GM19239 (cell line): ENCODE measurements at places on chromosomes 13 and 19.

GRCh38 chr19:56595548-56595899 is 422 bp downstream of the ZNF71 start:
- no peak for DNase-seq

- DNase-seq: no peak
Observed at GRCh38 chr13:28426381-28426780, 68.5 kb downstream of the FLT1 start.

DNA sequence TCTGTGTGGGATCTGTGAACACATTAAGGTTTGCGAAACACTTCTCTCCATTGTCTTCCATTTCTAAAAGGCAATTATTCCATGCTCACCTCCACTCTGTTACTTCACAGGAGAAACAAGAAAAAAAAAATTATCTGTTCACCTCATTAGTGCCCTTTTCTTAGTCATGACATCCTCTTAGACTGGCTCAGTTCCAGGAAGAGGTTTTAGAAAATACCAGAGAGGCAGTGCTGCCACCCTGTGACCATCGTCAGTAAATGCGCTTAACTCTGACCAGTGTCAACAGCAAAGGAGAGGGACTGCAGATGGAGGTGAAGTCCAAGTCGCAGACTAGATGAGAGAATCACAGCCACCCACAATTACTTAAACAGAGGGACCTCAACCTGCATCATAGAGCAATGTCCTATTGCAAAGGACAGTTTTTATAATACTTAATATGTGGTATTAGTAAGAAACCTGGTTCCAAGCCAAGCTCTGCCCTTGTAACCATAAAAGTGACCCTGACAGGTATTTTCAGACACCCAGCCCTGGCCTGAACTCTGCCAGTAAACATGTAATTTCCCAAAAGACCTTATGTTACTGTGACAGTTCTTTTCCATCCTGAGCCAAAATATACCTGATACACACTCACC is 19.4 kb downstream of the CEACAM21 start:
- peak; percentile 57 for DNase-seq

DNA sequence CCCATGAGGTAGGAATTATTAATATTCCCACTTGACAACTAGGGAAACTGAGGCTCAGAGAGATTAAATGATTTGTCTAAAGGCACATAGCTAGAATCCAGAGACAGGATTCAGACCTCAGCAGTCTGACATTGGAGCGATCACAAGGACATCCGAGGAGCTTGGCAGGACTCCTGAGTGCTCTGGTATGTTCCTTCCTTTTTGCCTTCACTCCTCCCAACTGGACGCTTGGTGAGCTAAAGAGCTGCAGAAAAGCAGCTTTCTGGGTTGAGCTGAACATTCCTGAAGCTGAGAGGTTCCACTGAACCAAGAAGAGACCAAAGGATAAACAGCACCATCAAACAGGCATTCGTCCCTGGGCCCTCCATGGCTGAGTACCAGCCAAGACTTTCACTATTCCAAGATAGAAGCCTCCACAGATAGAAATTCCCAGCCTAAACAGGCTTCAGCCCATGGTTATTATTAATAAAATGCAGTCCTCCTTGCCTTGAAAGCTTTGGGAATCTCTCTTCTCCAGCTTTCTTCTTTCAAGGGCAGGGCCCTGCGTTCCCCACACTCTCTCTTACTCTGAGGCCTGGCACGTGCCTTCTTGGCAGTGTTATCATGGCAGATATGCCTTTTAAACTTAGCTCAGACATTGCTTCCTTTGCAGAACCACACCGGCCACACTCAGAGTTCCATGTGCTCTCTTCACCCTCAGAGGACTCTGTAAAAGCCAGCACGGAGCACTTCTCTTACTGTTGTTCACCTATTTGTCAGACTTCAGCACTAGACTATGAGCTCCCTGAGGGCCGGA is 97.1 kb downstream of the CYSLTR2 start:
- no peak for DNase-seq

DNA sequence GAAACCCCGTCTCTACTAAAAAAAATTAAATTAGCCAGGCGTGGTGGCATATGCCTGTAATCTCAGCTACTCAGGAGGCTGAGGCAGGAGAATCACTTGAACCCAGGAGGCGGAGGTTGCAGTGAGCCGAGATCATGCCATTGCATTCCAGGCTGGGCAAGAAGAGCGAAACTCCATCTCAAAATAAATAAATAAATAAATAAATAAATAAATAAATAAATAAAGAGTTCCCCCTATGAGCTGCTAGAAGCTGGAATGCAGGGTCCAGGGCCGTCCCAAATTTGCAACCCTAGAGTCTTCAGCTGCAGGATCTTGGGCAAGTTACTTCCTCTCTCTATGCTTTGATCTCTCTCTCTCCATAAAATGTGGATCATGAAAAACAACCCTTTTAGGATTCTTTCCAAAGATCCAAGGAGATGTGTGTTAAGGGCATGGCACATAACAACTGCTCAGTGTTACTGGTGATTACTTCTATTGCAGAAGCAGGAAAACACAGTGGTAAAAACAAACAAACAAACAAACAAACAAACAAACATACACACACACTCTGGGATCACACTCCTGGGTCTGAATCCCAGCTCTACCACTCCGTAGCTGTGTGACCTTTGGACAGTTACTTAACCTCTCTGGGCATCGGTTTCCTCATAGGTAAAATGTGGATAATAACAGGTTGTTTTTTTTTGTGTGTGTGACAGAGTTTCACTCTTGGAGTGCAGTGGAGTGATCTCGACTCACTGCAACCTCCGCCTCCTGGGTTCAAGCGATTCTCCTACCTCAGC is 78.8 kb downstream of the CACNA1A start:
- no peak for DNase-seq

DNA sequence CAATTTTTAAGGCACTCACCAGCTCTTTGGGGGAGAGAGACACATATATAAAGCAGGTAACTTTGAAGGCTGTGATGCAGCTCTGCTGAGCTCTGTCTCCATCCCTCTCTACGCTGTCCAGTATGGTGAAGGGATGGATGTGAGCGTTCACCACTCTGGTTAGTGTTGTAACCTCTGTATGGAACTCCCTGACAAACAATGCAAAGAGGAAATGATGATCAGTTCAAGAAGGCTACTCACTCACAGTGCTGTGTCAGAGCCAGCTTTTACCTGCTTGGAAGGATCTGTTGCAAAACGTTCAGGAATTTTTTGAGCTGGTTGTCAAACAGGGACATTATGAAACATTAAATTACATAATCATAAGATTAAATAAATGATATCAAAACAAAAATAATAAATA is 90.8 kb upstream of the SLC10A2 start:
- DNase-seq: no peak

- DNase-seq: no peak
Observed at GRCh38 chr13:77653301-77653700, 44.2 kb upstream of the SLAIN1 start.

DNA sequence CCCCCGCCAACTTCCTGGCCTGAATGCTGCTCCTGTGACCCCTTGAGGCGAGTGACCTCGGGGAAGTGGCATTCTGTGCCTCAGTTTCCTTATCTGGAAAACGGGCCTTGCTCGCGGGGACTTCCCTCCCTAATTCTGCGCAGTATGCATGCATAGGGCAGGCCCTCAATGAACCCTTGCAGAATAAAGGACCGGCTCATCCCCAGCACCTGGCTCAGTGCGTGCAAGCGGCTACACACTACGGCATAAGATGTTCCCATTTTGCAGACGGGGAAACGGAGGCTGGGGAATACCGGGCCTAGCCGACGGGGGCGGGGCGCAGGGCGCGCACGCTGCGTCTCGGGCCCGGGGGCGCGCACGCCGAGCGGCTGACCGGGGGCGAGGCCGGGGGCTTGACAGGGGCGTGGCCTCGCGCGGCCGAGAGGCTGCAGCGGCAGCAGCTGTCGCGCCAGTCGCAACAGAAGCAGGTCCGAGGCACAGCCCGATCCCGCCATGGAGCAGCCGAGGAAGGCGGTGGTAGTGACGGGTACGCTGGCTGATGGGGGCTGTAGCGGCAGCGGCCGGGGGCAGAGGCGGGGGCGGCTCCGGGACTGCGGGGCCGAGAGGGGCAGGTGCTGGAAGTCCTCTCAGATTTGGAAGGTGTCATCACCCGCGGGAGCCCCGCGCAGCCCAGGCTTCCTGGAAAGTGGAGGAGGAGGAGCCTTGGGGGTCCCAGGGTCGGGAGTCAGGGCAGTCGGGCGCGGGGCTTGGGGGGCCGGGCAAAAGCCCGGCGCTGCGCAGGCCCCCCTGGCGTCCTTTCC is at the start of gene PGPEP1:
Gene PGPEP1 (plus strand): TSS at position 409 of the 800 bp plus-strand sequence. CDS start 84 bp downstream, at position 493.
- DNase-seq: peak; percentile 74

- no peak for DNase-seq
Observed at GRCh38 chr13:46896341-46897137, at the start of gene HTR2A. Gene HTR2A (minus strand): TSS chr13:46897053. CDS start chr13:46895906, 1,147 bp downstream.

- peak; percentile 79 for DNase-seq
Observed at GRCh38 chr19:662207-662961, 630 bp downstream of the RNF126 start.

GRCh38 chr13:102355251-102355650 is 46.6 kb downstream of the FGF14 start:
- DNase-seq: no peak

- no peak for DNase-seq
Observed at GRCh38 chr13:22757530-22758120, 423.2 kb upstream of the SGCG start.

DNA sequence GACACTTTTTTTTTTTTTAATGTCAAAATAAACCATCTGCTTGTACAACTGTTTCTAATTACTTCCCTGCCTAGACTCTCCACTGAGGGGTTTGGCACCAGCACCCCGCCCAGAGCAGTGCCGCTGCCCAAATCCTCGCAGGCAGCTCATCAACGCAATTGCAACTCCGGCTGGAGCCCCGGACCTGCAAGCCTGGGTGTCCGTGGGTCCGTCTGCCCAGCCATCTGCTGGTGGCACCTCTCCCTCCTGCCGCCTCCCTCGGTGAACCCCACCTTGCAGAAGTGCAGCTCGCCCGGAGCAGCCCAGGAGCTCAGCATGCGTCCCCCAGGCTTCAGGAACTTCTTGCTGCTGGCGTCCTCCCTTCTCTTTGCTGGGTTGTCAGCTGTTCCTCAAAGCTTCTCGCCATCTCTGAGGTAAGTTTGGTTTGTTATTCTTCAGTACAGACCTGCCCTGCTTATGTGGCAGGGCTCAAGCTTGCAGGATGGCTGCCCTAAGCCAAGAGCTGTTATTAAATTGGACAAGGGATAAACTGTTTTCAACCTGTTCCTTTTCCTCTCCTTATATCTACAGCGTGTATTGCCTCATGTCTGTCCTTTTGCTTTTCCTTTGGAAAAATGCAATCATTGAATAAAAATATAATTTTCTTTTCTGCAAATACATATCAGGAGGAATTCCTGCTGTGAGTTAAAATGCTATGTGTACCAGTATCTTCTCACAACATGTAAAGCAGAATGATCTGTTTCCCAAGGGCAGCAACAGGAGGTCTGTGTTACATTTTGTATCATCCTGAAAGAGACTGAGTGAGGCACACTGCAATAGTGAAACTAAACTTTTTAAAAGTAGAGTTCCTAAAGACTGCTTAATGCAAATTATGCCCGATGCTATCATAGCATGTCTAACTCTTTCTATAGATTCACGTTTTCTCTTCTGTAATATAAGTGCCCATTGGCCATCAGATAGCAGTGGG is at the start of gene ITGBL1:
Gene ITGBL1 (plus strand): TSS at position 157 of the 967 bp plus-strand sequence. CDS start 159 bp downstream, at position 316.
- no peak for DNase-seq

- no peak for DNase-seq
Observed at GRCh38 chr13:110367620-110368019, 60.5 kb downstream of the COL4A2 start.

- no peak for DNase-seq
Observed at GRCh38 chr13:111315347-111315995, 5.0 kb upstream of the TEX29 start.
